ENCODE measurements at places on chromosomes 2 and 18.

DNA sequence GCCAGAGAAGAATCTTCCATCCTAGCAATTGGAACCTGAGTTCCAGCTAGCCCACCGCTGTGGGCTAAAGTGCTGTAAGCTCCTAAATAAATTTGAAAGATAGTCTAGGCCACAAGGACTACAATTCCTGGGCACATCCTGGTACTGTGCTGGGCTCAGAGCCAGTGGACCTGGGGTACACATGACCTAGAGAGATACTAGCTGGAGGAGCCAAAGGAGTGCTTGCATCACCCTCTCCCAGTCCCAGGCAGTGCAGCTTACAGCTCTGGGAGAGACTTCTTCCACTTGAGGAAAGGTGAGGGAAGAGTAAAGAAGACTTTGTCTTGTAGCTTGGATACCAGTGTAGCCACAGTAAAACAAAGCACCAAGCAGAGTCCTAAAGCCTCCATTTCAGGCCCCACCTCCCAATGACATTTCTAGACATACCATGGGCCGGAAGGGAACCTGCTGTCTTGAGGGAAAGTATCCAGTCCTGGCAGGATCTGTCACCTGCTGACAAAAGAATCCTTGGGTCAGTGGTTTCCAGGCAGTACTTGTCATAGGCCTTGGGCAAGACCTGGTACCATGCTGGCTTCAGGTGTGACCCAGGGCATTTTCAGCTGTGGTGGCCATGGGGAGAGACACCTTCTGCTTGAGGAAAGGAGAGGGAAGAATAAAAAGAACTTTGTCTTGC is 89.5 kb downstream of the TMEM185B start:
- DNase-seq = no peak

GRCh38 chr2:128973566-128973965 is 654.9 kb upstream of the HS6ST1 start:
- no peak for DNase-seq

DNA sequence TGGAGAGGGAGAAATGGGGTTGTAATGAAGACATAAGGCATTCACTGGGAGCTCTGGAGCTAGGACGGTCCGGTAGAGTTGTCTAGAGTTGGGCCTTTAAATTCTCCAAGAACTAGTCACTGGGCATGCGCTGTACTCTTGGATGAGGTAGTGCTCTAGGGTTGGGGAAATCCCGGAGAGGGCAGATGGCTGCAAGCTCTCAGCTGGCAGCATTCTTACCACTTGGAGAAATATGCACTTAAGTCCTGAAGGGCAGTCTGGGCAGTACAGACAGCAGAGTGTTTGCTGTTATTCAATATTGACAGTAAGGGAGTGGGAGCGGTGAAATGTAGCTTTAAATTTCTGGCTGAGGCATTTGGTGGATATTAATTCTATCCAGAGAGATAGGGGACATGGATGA is 214.6 kb downstream of the RDH14 start:
- DNase-seq = no peak

DNA sequence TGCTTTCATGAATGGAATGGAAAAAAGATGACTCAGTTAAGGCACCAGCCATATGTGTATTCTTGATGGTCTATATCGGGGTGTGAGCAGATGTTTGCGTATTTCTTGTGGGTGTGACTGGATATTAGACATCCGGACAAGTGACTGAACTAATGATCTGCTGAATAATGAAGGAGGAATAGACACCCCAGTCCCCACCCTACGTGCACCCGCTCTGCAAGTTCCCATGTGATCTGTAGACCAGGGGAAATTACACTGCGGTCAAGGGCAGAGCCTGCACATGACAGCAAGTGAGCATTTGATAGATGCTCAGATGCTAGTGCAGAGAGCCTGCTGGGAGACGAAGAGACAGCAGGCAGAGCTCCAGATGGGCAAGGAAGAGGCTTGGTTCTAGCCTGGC is 12.4 kb upstream of the PRLH start:
- no peak for DNase-seq

- no peak for DNase-seq
Measured at GRCh38 chr2:6782517-6783237, 83.0 kb downstream of the CMPK2 start.

GRCh38 chr18:13258921-13259320 is 40.4 kb downstream of the LDLRAD4 start:
- DNase-seq = no peak

GRCh38 chr2:227325839-227326195 is 766 bp downstream of the MFF start:
- no peak for DNase-seq

- no peak for DNase-seq
Measured at GRCh38 chr2:234954551-234954992, 2.8 kb downstream of the SH3BP4 start.

- no peak for DNase-seq
Measured at GRCh38 chr2:193377789-193378188, 1183.1 kb upstream of the TMEFF2 start.

DNA sequence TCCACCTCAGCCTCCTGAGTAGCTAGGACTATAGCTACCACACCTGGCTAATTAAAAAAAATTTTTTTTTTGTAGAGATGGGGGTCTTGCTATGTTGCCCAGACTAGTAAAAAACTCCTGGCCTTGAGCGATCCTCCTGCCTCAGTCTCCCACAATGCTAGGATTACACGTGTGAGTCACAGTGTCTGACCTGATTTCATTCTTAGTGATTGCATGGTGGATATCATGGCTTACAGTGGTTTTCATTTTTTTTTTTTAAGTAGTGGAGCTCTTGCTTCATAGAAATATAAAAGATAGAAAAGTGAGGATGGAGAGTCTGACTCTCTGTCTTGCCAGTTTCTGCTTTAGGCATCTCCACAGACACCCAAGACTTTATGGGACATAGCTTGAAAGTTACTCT is 83.6 kb downstream of the CDC42EP3 start:
- no peak for DNase-seq

DNA sequence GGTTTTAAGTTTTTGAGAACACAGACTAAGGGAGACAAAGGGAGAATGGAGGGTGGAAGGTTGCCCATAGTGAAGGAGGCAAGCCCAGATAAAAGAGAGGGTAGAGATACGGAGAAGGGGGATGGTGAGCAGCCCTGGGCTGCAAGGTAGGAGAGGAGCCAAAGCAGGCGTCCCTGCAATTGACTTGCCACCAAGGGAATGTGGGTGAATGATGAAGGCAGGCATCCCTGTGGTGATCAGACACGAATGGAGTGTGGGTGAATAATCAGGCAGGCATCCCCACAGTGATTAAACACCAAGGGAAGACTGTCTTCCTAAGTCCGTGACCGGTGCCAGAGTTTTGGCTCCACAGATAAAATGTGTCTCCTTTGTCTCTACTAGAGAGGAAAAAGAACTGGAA is 16.5 kb upstream of the ALPK2 start:
- no peak for DNase-seq

GRCh38 chr2:202918860-202919259 is 6.8 kb downstream of the CARF start:
- DNase-seq = no peak

DNA sequence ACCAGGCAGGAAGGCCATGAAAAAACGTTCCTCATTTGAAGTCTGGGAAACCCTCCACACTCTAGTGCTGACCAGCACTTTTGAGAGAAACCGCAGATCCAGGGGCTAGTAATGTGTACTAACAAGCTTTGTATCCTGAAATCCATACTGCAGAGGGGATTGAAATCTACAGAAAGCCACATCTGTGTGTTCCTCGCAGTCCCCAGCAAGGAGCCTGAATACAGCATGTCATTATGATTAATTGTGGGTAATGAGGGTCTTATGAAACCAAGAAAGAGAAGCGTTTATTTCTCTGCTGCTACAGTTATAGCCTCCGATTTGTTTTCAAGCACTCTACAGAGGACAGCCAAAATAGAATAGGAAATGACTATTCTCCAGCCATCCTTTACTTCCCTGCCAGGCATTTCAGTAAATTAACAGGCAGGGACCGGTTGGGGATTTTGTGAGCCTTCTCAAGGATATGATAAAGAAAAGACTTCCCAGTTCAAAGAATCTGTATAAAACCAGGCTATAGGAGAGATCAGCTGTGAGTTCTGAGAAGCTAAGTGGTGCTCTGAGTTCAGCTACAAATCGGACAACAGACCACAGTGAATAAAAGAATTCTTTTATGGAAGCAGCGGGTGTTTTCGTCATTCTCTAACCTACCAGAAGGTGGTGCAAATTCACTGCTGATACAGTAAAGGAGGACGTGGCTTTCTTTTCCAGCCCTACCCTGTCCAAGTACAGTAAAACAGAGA is 133.4 kb downstream of the INSIG2 start:
- DNase-seq = no peak

DNA sequence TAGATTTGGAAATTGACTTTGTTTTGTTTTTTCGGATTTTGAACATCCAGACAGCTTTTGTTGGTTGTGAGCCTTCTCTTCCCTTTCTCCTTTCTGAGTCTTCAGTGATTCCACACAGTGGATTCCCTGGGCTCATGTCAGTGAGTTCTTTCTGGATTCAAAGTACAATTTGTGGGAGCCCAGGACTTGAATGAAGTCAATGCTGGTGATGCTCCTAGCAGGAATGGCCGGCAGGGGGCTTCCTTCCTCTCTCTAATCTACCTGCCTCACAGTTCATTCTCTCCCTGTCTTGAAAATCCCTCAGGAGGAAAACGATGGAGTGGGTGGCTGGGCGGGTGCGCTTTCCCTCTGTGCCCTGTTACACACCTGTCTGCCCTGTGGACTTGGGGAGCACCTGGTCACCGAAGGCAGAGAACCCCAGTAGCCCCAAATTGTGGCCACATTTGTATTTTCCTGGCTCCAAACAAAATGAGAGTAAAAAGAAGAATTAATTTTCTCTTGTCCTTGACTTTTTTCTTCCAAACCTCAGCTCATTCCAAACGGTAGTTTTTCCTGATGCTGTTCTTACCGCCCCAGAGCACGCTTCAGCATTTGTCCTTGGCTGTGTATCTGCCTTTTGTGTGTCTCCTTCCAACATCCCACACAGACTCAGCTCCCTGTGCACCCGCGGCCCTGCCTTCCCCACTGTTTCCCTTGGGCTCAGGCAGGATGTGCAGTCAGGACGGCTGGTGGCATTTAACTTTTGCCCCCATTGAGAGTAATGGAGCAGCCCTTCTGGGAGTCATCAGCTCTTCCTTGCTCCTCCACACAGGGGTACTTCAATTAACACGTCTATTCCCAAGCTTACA is 86.6 kb downstream of the MARCO start:
- no peak for DNase-seq

DNA sequence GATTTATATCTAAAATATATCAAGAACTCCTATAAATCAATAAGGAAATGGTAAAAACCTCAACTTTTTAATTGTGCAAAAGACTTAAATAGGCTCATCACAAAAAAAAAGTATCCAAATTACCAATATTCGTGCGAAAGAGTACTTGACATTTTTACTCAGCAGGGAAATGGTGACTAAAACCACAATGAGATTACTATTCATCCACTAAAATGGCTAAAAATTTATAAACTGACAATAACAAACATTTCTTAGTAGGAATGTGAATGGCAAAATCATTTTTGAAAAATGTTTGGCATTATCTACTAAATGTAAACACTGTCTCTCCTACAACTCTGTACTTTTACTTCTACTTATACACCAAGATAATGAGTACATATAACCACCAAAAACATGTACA is 184.8 kb upstream of the RND3 start:
- DNase-seq = no peak

GRCh38 chr2:9656270-9656766 is 25.5 kb upstream of the YWHAQ start:
- DNase-seq = peak; percentile 30

DNA sequence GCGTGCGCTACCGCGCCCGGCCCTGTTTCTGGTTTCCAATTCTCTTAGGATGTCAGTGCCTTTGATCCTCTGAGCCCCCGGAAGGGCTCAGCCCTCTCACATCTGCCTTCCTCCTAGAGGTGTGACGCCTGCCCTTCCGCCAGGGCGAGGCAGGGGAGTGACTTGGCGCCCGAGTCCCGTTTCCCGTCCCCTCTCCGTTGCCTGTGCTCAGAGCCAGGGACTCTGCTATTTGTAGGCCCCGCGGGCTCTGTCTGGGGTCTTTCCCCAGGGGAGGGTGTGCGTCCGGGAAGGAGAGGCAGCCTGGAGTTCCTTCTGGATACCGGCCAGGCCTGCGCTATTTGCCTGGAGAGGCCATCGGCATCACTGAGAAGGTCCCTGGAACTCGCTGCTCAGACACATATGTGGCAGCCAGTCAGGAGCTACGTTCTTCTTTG is 103.7 kb upstream of the TAF1B start:
- no peak for DNase-seq

DNA sequence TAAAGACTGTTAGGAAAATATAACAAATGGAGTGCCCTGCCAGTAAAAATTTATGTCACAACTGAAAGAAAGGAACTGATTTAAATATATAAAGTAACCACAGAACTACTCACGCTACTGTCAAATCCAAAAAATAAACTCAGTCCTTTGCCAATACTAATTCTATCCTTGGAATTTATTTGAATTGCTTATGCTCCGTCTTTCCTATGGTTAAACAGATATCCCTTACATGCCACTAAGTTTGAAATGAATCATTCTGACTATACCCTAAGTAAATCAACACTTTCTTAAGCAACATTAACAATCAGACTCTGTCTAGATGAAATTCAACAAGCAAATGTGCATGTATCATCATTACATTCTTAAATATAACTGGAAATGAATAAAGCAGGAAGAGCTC is 9.8 kb downstream of the HNRNPLL start:
- no peak for DNase-seq

DNA sequence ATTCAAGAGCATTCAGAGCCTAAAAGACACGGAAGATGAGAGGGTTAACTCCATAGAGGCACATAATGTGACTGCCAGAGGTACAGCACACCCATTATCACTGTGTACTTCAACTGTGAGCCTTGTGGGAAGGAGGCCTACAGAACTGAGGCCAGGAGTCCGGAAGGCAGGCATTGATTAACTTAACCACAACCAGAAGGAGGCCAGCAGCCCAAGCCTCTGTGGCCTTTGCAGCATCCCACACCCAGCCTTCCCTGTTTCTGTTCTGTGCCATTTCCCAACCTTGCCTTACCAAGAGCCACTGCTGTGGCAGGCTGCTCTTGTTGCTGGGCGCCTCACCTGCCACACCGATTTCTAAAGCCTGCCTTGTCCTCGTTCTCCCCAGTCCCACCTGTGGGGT is 27.2 kb downstream of the SIGLEC15 start:
- no peak for DNase-seq
